ENCODE measurements at places on chromosomes 1 and 21.

- DNase-seq = no peak
These were observed 17.1 kb upstream of the KLHDC8A start for GRCh38 chr1:205373798-205374175.

GRCh38 chr21:26769613-26770188 lies 75.5 kb downstream of the ADAMTS1 start:
- no peak for DNase-seq

- no peak for DNase-seq
These were observed 4.2 kb downstream of the CYP4B1 start for GRCh38 chr1:46802901-46803574.

DNA sequence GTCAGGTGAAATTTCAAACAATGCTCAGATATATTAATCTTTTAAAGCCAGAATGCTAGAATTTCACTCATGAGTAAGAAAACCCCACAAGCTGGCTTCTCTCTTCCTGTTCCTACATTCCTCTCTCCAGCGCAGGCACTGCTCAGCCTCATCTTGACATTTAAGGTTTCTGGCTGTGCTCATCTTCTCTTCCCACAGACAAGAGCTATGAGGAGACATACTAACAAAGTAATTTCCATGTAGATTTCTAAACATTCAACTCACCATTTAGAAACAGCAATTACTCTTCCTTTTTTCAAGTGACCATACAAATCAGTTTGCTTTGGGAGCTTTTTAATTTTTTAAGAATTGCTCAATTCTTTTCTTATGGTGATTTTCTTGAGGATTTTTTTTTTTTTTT lies 7.8 kb upstream of the LRRC8D start:
- no peak for DNase-seq

- peak; percentile 10 for DNase-seq
These were observed 151.2 kb downstream of the MATN1 start for GRCh38 chr1:30572192-30572591.

DNA sequence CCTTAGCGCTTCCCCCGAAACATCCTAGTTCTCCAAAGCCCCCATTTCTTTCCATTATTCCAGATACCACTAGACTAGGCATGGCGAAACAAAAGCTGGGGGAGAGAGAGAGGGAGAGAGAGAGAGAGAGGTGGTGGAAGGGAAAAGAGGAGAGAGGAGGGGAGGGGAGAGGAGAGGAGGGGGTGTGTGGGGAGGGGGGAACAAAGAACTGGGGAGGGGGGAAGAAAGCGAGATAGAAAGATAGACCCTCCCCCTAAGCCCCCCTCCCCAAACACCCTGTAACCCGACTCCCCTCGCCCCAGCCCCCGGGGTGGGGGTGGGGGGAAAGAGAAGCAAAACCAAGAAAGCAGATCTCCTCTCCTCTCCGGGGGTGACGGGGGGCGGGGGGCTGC lies 352 bp downstream of the MEX3A start:
- no peak for DNase-seq

DNA sequence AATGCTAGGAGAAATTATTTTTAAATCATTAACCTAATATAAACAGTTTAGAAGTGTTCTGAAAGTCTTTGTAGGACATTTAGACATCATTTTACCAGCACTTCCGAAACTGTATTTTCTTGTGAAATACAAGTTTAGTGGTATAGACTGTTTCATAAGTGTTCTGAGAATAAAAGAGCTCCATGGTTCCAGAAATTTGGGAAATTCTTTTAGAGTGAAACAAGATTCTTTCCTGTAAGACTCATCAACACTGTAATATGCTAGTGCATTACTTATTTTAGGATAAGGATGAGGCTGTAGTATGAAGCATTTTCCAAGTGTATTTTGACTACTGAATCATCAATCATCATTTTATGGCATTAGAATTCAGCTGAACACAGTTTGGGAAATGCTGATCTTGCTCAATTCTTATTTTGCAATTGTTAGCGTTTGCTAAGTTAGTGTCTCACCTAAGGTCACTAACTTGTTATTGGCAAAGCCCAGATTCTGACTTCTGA lies 73.4 kb downstream of the CEP350 start:
- DNase-seq = peak; percentile 84

DNA sequence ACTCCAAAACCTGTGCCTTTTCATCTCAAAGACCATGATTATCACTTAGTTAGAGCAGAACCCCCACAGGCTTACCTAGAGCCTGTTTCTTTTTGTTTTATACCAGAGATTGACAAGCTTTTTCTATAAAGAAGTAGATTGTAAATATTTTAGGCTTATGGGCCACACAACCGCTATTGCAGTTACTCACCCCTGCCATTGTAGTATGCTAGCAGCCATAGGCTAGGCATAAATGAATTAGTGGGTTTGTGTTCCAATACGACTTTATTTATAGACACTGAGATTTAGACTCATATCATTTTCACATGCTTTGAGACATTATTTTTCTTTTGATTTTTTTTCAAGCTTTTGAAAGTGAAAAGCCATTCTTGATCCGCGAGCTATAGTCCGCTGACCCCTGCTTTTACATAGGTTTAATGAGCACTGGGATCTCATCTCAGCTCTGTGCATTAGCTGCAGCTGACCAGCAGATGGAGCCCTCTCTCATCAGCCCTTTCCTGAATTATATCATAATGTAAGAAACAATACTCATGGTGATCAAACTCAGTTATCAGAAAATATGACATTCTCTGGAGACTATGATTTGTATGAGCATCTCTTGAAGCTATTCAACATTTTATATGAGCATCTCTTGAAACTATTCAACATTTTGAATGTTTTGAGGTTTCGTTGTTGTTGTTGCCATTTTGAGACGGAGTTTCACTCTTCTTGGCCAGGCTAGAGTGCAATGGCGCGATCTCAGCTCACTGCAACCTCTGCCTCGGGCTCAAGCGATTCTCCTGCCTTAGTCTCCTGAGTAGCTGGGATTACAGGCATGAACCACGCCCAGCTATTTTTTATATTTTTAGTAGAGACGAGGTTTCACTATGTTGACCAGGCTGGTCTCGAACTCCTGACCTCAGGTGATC lies 111.9 kb upstream of the L1TD1 start:
- DNase-seq = peak; percentile 19

DNA sequence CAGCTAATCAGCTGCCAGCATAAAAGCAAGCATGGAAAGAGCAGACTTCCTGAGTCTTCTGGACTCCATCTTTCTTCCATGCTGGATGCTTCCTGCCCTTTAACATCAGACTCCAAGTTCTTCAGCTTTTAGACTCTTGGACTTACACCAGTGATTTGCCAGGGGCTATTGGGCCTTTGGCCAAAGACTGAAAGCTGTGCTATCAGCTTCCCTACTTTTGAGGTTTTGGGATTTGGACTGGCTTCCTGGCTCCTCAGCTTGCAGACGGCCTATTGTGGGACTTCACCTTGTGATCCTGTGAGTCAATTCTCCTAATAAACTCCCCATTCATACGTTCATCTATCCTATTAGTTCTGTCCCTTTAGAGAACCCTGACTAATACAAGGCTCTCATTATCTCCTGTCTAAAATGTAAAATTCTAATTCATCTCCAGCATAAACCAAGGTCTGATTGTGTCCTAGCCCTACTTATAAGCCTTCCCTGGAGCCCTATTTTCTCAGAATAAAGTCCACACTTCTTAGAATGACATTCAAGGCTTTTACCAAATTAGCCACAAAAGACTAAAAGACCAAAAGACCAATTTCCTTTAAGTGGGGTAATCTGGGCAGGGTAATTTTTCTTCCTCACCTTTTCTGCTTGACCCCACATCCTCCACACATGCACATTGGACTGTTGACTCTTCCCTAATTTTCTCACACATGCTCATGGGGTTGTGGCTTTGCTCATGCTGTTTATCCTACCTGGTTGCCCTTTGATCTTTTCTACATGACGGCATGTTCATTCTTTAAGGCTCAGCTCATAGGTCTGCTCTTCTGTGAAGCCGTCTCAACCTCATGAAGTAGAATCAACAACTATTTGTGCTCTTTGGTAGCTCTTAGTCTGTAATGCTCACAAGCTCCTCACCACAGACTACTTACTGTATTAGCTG lies 18.1 kb upstream of the ENAH start:
- DNase-seq = no peak

DNA sequence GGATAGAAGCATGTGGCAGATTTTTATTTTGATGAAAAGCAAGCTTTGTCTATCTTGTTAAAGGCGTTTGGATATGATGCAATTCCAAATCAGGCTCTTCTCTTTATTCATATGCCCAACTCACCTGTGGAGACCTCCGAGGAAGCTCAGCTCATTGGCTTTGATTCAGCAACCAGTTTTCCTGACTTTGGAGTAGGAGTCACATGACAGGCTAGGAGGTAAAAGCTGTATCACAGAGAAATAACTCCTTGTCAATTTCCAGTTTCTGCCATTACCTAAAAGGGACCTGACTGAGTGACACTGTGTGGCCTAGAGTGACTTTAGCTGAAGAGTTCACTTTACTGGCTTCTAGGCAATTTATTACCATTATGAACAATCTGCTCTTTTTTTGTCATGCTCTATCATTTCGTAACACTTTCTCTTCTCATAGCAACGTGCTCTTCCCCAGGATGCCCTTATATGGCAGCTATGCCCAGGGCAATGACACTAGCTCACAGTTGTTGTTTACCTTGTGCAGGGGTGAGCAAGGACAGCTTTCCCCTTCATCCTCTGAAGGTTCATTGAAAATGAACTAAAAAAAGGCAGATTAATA lies 107.2 kb downstream of the KCNK1 start:
- no peak for DNase-seq

GRCh38 chr1:12372180-12372579 lies 142.3 kb downstream of the VPS13D start:
- DNase-seq = no peak

DNA sequence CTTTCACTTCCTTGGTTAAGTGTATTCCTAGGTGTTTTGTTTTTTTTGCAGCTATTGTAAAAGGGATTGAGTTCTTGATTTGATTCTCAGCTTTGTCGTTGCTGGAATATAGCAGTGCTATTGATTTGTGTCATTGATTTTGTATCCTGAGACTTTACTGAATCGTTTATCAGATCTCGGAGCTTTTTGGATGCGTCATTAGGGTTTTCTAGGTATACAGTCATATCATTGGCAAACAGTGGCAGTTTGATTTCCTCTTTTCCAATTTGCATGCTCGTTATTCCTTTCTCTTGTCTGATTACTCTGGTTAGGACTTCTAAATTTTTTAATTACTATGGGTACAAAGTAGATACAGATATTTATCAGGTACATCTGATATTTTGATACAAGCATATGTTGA lies 75.4 kb downstream of the SLC35A3 start:
- DNase-seq = no peak

DNA sequence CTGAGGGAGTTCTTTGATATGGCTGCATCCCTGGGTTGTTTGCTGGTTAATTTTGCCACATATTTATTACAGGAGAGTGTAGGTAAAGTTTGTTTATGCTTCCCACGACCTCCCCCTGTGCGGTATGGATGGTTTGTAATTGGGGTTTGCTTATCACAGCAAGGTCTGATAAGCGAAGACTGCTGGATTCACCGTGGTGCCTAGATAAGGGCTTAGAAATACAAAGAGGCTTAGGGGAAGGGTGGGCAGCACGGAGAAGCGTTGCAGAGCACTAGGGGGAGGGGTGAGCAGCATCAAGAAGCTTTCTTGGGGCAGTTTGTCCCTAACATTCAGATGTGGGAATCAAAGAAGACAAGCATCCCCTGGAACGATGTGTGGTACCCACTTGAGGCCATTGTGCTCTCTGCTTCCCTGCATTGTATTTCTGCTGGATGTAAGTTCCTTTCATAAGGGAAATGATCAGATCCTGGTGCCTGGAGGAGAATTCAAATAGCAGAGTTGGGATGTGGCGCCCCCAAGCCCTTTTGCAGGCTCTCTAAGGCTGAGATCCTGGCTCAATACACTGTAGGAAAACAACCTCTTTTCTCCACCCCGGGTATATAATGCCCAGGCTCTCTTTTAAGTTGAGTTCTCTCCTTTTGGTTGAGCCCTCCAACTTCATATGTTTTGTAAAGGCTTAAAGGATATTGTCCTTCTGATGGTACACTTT lies 598.1 kb upstream of the ADGRL4 start:
- no peak for DNase-seq

DNA sequence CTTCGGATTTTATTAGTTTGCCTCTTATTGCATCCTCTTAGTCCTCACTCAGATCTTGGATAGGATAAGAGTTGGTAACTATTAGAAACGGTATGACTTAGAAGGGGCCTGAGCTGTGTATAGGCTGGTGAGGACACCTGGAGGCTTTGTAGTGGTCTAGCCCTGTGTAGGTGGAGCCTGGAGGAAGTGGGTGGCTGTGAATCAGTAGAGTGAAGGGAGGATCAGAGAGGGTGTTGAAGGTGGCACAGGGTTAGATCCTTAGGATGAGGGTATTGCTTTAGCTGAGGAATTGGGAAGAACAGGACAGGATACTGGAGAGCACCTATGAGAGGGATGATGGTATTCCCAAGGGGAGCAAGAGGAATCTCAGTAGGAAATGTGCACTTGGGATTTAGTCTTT lies 5.7 kb downstream of the VANGL1 start:
- no peak for DNase-seq

- no peak for DNase-seq
These were observed 30.1 kb upstream of the PLEKHG5 start for GRCh38 chr1:6521536-6521935.

DNA sequence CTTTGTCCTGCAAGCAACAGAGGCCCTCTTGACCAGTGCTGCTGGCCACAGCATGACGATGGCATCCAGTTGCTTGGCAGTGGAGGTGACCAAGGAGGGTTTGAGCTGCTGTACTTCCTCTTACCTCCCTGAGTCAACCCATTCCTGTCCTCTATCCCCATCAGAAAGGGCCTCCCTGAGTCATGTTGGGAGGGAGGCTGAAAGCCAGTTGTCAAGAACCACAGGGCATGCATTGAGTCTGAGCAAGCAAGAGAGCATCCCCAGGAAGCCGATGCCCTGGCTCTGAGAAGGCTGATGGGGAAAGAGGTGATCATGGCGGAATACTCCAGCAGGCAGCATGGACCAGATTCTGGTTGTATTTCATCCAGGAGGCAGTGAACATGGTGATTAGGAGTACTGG lies 69.6 kb downstream of the LACTBL1 start:
- no peak for DNase-seq

- no peak for DNase-seq
These were observed 231.7 kb upstream of the ZRANB2 start for GRCh38 chr1:71312545-71312944.

DNA sequence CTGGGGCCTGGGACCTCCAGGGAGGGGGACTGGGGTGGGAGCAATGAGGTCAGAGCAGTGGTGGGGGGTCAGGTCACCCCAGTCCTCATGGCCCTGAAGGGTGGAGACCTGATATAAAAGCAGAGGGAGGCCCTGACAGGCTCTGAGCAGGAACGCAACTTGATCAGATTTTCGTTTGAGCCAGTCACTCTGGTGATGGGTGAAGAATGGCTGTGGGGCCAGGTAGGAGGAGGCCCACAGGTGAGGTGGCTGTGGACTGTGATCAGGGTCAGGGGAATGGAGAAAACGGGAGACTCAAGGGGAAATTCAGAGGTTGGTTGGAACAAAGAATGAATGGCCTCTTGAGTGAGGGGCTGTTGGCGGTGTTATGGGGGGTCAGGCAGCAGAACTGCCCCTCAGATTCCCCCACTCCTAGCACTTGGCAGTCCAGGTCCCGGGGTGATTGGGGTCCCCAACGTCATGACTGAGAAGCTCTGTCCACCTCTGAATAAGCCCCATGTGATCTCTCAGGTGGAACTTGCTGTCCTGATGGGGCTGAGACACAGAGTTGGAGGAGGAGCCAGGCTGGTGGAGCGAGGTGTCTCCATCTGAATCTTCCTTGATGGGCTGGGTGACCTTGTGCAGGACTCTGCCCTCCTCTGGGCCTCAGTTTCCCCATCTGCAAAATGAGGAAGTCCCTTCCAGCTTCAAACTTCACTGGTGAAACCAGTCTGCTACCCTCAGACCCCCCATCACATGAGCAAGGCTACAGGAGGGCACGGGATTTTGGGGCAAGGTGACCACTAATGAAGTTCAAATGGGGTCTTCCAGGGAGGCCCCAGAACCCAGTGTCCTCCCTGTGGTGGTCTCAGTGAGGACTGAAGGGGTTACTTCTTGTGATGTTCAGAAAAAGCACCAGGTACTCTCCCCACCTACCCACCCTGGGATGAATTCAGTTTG lies 683.0 kb downstream of the MATN1 start:
- DNase-seq = no peak
